Stimulated activated CD4-positive, alpha-beta T cell treated with anti-CD3 and anti-CD28 coated beads, Interleukin-15, amount 100 ng/mL, for 1 hour (primary cell): ENCODE measurements at places on chromosomes 1 and 21.
A peak's percentile ranks its signal among the peaks of the same experiment; 100 is the strongest.

- no peak for DNase-seq
Measured at GRCh38 chr1:168653567-168653966, 75.4 kb downstream of the DPT start.

GRCh38 chr1:226679853-226680516, 59.1 kb downstream of the ITPKB start:
- peak; percentile 71 for DNase-seq

DNA sequence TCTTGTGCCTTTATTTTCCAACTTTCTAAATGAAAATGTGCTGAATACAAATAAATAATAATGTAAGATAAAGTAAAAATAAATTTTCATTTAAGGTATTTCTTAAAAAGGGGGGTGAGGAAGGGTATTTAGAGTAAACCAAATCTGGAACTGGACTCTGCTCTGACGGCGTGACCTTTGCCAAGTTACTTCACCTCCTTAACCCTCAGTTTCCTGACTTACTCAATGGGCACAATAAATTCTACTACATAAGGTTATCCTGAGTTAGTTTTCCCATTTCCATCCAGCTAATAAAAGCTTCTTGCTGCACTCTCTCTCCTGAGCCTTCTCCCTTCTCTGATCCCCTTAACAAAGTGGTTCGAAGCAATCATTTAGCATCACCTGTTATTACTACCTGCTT, 93.9 kb downstream of the NID1 start:
- DNase-seq: no peak

- DNase-seq: no peak
Measured at GRCh38 chr1:107184888-107185287, 44.0 kb downstream of the NTNG1 start.

- no peak for DNase-seq
Measured at GRCh38 chr1:223230161-223230881, 87.3 kb upstream of the TLR5 start.

DNA sequence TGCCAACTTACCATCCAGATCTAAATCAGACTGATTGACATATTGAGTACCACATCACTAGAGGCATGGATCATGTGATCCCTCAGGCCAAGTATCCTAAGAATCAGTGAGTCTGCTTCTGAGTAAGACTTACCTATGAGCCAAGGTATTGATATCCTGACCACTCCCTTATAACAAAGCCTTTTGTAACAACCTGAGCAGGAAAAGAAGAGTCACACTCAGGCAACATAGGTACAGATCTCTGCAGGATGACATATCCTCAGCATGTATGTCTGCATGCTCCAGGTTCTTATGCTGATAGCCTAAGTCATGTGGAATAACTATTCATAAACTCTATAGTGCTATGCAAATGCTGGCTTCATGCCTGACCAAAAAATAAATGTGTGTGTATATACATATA, 2.3 kb upstream of the LCE1A start:
- no peak for DNase-seq

GRCh38 chr1:82879701-82880305, 1079.1 kb downstream of the ADGRL2 start:
- no peak for DNase-seq

DNA sequence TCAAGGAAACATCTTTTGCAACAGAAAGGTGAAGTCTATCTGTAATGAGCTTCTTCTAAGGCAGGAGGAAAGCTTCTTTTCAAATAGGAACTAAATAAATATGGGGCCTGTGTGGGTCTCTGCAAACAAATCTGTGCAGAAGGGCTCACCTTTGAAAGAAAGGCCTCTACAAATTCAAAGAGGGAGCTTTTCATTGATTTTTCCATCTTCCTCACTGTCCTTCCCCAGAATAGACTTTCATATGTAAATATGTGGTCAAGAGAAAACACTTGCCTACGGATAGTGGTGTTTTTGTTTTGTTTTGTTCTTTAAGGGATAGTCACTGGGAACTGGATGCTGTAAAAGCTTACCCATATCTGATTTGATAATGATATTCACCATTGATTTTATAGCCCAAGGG, 223.4 kb downstream of the DSCAM start:
- DNase-seq: no peak

GRCh38 chr1:66460776-66461175, 73.2 kb upstream of the SGIP1 start:
- DNase-seq: no peak

DNA sequence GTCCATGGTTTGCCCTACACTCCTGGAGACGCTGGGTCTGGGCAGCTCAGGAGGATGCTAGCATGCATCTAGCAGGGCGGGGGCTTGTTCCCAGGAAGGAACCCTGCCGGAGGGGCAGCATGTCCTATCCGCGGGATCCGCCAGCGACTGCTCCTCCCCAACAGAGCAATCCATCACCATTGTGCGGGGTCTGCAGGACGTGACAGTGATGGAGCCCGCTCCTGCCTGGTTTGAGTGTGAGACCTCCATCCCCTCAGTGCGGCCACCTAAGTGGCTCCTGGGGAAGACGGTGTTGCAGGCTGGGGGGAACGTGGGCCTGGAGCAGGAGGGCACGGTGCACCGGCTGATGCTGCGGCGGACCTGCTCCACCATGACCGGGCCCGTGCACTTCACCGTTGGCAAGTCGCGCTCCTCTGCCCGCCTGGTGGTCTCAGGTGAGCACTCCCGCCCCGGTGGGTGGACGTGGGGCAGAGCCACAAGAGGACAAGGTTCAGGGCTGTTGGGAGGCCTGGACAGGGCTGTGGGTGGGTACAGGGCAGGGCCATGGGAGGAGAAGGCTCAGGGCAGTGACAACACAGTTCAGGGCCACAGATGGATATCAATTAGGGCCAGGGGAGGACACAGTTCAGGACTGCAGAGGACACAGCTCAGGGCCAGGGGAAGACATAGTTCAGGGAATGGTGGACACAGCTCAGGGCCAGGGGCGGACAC, 71.3 kb downstream of the OBSCN start:
- DNase-seq: no peak

DNA sequence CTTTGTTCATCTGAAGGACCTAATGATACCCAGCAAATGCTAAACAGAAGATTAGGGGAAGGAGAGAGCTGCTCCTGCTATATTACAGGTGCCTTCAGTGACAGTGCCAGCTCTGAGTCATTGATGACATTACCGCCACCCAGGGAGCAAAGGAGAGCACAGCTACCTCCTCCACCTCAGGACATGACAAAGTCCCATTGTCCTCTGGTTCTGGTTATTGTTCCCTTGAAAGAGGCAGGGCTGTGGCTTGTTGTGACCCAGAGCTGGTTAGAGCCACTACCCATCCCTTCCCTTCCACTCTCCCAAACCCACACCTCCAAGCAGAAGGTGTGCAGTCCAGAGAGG, 363.5 kb upstream of the DUSP10 start:
- no peak for DNase-seq

GRCh38 chr1:28369371-28370238, at the start of gene PHACTR4:
PHACTR4 (plus strand) TSS chr1:28369740; CDS start chr1:28407448, 37,708 bp downstream.
- DNase-seq: peak; percentile 69

GRCh38 chr1:68994096-68994495, 497.2 kb upstream of the DEPDC1 start:
- DNase-seq: no peak

DNA sequence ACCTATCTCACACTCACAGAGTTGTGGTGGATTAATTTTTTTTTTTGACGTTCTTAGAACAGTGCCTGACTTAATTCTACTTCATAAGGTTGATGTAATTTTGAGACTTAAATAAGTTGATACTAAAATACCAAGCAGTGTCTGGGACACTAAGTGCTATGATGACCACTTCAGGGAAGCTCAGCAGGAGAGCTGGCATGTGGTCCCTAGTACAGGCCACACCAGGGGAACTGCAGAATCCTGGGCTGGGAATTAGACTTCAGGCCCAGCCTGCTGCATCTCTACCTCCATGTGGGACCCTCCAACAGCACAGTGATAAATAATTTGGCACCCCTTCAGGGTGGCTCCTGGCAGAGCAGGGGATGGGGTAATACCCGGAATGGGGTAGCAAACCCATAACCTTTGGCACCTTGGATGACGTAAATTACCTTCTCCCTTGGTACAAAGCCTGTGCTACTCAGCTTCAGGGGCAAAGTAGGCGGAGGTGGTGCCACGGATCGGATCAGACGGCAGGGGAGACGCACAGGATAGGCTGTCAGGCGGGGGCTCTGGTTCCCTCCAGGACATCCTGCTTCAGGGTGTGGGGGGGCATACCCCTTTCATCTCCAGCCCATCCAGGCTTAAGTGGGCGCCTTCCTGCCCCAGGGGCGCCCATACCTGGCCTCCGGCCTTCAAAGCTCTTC, 4.8 kb downstream of the MFSD2A start:
- no peak for DNase-seq

- DNase-seq: no peak
Measured at GRCh38 chr1:234915924-234916675, 212.5 kb downstream of the TOMM20 start.

DNA sequence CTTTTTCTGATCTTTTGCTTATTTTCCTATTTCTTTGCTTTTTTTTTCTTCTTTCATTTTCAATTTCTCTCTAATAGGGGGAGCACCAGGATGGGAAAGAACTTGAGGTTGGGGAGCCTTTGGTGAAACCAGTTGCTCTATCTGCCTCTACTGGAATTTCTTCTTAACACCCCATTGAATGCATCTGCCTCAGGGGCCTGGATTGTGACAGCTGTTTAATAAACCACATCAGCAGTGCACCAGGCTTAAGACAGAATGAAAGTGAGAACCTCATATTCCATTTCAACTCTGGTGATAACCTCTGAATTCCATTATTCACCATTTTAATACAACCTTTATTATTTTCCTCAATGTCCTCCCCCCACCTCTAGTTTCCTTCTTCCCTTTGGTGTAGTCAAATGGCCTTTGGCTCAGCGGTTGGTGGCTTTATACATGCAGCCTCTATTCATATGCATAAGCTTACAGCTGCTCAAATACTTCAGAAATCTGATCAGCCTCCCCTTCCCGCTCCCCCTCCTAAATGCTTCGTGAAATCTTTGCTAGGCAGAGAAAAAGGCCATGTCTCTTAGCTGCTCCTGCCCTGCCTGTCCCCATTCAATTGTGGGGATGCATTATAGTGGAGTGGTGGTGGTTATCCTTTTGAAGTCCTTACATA, 537.3 kb upstream of the PLXNA2 start:
- DNase-seq: no peak

DNA sequence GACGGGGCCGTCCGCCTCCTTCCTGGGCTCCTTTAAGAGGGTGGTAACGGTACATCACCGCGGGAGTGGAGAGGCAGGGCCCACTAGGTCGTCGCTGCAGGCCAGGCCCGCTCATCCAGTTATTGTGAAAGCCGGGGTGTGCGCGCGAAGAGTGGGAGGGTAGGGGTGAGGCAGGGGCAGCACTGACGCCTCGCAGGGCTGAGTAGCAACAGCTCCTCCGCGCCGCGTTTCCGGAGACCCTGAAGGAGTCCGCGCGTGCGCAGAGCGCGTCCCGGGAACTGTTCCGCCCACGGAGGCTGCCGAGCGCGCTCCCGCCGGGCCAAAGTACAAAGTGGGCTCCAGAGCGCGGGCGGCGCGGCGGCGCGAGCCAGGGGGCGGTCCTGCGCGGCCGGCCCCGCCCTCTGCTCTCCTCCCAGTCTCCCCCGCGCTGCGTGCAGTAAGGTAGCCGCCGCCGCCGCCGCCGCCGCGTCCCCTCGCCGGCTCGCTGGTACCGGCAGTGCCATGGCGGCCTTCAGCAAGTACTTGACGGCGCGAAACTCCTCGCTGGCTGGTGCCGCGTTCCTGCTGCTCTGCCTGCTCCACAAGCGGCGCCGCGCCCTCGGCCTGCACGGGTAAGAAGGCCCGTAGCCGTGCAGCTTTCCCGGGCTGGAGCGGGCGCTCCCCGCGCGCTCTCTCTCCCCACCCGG, at the start of gene ABCD3:
Gene ABCD3 (plus strand): TSS at position 412 of the 686 bp plus-strand sequence. CDS start 90 bp downstream, at position 502.
- DNase-seq: peak; percentile 96

DNA sequence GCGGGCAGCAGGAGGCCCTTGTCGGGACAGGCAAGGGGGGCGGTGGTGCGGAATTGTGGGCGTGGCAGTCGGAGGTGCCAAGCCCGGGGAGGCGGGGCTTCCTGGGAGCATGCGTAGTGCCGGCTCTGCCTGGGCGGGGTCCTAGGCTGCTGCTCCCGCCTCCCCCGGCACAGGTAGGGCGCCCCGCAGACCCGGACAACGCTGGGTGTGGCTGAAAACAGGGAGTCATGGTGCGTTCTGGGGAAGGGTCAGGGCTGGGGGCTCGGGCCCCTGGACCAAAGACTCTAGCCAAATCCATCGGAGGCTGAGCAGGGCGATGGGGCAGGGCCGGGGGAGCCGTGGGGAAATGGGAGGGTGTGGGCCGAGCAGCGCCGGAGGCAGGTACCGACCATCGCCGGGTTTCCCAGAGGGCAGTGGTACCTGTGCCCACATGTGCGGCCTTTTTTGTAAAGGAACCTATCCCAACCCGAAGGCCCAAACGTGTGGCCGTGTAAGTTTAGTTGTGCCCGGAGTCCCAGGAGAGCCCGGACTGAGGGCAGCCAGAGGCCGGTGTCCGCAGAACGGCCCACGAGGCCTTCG, 231.9 kb downstream of the SDCCAG8 start:
- no peak for DNase-seq

- DNase-seq: no peak
Measured at GRCh38 chr1:97797403-97798183, 123.2 kb downstream of the DPYD start.

- no peak for DNase-seq
Measured at GRCh38 chr1:70319750-70320149, 34.8 kb downstream of the ANKRD13C start.

- DNase-seq: no peak
Measured at GRCh38 chr1:223429821-223430220, 36.6 kb downstream of the CCDC185 start.

DNA sequence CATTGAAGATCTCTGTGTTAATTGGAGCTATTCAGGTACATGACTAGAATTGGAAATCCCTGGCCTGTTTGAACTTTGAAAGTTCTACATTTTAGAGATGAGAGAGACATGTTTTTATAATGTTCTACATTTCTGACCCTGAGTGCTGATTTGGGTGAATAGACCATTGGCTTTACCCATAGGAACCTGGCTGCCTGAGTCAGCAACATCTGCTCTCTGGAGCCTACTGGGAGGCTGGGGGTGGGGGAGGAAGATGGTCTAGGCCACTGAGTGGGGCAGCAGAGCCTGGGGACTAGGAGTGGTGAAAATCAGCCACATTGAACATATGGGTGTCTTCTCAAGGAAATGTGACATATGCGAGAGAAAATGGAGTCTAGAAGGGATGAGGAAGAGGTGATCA, 1.4 kb upstream of the VANGL1 start:
- DNase-seq: no peak

DNA sequence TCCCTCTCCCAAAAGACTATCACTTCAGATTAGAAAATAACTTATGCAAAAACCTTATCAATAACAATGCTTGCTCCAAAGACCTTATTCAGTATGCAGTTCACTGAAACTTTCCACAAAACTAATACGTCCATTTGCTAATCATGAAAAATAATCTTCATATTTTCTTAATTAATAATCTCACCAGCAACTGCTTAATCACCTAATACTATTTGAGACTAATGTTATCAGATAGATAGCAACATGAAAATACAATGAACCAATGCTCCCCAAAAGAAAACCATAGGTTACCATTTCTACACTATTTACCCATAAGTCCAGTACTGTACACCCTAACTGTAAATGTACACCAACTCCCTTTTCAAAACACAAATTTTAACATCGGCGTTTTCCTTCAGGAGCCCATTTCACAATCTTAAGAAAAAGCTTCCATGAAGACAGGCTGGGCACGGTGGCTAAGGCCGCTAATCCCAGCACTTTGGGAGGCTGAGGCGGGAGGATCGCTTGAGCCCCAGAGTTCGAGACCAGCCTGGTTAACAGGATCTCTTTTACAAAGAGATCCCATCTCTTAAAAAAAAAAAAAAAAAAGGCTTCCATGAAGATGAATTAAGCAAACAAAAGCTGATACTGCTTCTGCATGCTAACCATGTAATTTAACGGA, 1.7 kb downstream of the GNB1 start:
- DNase-seq: no peak
